ENCODE measurements at places on chromosomes 2 and 18.

GRCh38 chr2:213627054-213627710 lies 342.9 kb downstream of the SPAG16 start:
- no peak for DNase-seq

- DNase-seq, result peak; percentile 22
These were observed 28.3 kb upstream of the SLC40A1 start for GRCh38 chr2:189608795-189609422.

DNA sequence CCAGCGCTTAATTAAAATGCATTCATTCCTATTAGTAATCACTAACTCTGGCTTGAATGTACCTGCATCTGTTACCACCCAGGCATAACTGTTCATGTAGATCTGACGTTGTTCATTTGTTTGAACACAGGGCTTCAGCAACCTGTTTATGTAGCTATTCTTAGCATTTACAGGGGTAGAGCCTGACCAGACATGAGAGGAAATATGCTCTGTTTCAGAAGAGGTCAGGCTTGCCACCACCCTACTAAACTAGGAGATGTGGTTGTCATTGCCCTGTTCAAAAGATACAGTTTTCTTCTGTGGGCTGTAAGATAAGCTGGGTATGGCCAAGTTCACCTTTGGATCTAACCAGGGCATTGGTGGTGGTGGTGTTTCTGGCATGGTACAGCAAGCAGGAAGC lies 8.8 kb downstream of the MGAT5 start:
- no peak for DNase-seq

- peak; percentile 58 for DNase-seq
These were observed 48.2 kb upstream of the MSTN start for GRCh38 chr2:190110699-190111098.

GRCh38 chr2:174606336-174606735 lies 8.7 kb upstream of the WIPF1 start:
- DNase-seq, result peak; percentile 41

DNA sequence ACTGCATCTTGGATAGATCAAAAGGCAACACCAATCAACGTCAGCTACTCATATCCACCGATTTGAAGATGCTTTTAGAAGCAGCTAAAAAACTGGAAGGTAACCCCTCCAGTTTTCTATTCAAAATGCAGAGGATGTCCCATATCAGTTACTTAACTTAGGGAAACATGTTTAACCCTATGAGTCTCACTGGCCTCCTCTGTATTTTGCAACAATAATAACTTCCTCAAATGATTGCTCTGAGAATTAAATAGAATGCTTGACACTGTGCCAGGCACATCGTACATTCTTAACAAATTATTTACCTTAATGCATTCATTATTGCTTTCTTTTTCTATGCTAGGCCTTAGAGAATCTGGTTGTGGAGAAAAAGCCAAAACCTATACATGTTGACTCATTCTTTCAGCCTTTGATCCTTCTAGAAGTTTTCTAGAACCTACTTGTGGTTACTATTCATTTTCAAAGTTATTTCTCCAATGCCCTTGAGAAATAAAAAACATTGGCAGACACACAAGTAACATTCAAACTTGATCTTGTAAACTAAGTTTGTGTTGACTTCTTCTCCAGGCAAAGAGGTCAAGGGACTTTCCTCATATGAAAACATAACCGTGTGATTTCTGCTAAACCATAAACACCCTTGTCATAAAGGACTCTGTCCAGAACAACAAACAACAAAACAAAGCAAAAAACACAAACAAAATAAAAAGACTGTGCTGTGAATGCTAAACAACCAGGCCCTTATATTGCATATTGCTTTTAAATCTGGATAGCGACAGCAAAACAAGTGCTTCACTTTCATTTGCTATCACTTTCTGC lies 4.6 kb downstream of the DOCK10 start:
- DNase-seq, result no peak

- DNase-seq, result no peak
These were observed 61.0 kb upstream of the IL1RL1 start for GRCh38 chr2:102250278-102250821.

- DNase-seq, result no peak
These were observed 2.2 kb upstream of the MTCL1 start for GRCh38 chr18:8703092-8703709.

- peak; percentile 92 for DNase-seq
These were observed 219.9 kb downstream of the TMX3 start for GRCh38 chr18:68494802-68495581.

- no peak for DNase-seq
These were observed 28.7 kb downstream of the IKZF2 start for GRCh38 chr2:213122725-213123124.

- no peak for DNase-seq
These were observed 376.7 kb downstream of the TDRD15 start for GRCh38 chr2:21500401-21500945.

GRCh38 chr18:54284981-54285785 lies 15.9 kb downstream of the POLI start:
- DNase-seq, result peak; percentile 44

- DNase-seq, result no peak
These were observed 72.8 kb downstream of the MEIS1 start for GRCh38 chr2:66507673-66508201.

GRCh38 chr18:23135550-23136325 lies 453 bp downstream of the CABLES1 start:
- peak; percentile 57 for DNase-seq

All from trophoblast cell (in vitro differentiated cells and primary cell).